ENCODE measurements at places on chromosomes 1 and 21.

DNA sequence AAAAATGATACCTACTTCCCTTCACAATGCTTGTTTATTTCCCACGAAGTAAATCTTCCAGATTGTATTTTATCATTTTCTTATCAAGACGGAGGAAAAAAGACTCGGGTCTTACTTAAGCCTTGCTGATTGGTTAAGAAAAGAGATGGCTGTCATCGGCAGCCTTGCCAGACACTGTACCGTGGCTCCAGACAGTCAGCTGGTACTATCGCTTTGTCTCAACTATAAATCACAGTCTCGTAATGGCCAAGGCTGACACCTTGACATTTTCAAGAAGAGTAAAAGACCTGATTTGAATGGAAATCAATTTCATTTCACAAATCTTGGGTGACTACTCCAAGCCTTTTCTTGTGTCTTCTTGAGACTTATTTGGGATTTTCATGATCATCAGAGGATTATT, 868.0 kb downstream of the USP25 start:
- no peak for DNase-seq

DNA sequence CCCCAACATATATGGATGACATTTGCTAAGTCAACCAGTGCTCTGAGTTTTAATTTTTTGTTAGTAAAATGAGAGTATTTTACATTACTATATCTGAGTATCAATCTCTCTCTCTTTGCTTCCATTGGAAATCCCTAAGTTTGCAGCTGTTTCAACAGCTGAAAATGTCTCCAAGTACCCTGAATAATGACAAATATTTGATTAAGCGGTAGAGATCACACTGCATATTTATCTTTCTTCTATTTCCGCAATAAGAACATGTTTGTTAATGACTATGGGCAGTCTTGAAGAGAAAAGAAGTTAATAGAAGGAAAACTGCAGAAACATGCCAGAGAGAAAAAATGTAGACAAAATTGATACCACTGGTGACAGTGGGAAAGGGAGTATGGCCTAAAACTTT, 1117.5 kb downstream of the NCAM2 start:
- no peak for DNase-seq

- DNase-seq: no peak
These were observed 6.4 kb downstream of the LAMC1 start for GRCh38 chr1:183029591-183030000.

DNA sequence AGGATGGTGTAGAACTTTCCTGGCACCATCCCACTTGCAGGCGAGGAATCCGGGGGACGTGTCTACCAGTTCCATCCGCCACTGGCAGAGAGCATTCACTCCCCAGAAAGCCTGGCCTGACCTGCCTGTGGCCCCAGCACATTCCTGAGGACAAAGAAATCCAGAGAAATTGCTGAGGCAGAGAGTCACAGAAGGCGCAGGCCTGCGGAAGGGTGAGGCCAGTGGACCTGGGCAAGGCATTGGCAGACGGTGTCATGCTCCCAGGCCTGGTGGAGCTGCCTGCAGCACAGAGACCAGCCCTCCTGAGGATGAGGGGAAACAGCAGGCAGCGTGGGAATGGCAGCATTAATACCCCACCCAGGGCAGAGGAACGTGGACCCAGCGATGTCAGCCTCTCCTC, 81.2 kb upstream of the F3 start:
- no peak for DNase-seq

GRCh38 chr1:71831646-71832045, 450.7 kb downstream of the NEGR1 start:
- DNase-seq: no peak

DNA sequence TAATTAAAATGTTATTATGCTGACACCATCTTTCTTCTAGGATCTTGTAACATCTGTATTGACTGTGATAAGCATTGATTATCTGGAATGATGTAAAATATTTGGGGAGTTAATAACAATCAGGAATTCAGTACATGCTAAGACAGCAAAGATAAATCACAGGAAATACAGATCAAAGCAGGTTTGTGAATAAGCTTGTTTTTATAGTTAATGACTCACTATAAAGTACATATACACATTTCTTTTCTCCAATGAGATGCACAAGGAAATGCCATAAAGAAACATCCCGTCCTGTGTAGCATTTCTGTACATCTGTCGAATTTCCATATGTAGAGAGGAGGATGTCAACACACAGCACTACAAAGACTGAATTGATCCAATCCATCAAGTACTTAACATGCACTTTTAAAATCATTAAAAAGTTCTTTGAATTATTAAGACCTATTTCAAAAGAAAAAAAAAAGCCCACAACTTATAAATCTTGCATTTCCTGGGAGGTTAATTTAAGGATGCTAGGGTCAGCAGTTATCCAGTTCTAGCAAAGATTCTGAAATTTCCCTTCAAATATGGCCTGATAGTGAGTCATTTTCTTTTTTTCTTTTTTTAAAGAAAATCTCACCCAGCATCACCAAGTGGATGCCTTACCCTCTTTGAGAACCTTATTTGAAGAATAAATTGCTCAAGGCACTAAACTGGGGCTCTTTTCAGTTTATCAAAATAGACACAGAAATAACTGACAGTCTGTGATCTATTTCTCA, 243.2 kb upstream of the NR5A2 start:
- DNase-seq: no peak

DNA sequence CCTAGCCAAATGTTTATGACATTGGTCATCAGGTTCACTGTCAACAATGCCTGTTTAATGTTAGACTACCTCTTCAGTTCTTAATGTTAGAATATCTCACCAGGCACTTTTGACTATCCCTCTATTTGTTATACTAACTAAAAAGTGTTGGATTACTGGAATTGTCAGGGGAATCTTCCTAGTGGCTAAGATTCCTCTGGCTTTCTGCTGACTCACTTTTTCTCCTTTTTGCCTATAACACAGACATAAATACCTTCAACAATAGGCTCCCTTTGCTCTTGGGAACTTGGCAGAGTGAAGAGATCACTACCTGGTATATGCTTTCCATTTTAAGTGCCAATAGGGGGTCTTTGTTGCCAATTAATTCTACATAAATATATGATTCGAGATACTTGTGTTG, 68.5 kb downstream of the TMEM200B start:
- DNase-seq: no peak

GRCh38 chr1:48930011-48930410, 153.3 kb upstream of the BEND5 start:
- DNase-seq: no peak

GRCh38 chr1:26124418-26125331, 13.1 kb downstream of the PDIK1L start:
- no peak for DNase-seq

- no peak for DNase-seq
These were observed 35.1 kb downstream of the GPA33 start for GRCh38 chr1:167054946-167055630.

DNA sequence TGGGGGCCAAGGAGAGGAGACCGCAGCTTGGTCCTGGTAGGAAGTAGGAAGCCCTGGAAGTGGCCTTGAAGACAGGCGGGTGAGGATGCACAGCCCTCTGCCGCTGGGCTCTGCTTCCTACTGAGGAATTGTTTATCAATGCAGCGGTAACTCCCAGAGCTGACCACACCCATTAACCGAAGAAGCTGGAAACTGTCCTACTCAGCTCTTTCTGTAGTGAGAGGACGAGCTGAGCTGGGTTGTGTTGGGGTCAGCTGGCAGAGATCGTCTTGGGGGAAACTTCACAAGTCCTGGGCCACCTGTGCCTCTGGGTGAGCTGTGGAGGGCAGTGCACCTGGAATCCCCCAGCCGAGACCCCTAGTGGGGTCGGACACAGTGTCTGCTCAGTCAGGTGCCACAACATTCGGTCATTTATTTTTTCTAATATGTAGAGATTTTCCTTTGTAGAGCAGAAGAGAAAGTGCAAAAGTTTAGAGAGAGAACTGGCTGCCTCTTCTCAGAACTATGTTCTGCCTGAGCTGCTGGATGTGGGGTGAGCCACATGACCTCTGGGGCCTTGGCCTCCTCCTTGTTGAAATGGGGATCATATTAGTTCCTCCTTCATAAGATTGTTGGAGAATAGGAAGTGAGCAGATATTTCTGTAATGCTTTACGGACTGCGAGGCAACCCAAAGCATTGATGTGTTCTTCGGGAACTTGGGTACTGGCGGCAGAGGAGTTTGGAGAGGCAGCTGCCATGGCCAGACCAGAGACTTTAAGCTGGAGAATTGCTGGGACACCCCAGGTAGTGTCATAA, 3.6 kb downstream of the NECAP2 start:
- DNase-seq: no peak

DNA sequence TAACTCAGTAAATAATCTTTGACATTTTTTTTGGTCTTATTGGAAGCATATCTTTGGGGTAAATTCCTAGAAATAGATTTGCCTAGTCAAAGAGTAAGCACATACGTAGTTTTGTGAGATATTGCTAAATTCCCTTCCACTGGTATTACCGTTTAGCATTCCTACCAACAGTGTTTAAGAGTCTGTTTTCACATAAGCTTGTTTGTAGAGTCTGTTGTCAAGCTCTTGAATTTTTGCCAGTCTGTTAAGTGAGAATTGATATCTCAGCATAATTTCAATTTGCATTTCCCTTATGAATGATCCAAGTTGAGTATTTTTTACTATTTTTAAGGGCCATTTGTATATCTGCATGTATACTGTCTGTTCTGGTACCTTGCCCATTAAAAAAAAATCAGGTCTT, 37.0 kb upstream of the MPC2 start:
- no peak for DNase-seq

GRCh38 chr1:44237721-44238457, 24.6 kb downstream of the DMAP1 start:
- peak; percentile 61 for DNase-seq

GRCh38 chr1:10529765-10530164, 55.0 kb downstream of the PEX14 start:
- DNase-seq: no peak

DNA sequence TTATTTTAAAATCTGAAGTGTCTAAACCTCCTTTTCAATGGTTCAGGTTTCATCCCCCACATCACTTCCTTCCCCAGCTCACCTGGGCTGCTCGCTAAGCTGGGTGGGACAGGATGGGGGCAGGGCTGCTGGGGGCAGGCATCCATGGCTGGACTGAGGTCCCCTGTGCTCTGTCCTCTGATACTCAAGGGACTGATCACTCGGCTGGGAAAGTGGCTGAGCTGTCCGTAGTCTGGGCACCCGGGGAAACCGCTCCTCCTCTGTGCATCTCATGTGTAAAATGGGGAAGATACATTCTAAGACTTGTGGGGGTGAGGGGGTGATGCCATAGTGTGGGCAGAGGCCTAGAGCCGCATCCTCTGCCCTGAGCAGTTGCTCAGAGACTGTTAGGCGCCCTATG, 411.2 kb downstream of the MATN1 start:
- DNase-seq: no peak

DNA sequence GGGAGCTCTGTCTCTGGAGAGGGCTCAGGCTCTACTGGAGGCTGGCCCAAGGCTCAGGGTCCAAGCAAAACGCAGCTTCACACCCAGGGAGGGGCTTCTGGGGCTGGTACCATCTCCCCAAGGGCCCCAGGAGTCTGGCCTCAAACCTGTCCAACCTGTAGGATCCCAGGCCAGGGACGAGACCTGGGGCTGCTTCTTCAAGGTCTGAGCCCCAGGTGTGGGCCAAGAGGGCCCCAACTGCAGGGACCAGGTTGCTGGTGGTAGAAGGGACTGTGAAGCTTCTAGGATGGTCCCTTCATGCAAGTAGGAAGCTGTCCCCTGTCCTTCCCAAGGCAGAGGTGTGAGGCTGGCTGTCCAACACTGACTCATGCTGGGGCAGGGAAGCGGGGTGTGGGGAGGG, 7.8 kb upstream of the MMEL1 start:
- no peak for DNase-seq

GRCh38 chr1:219928791-219929118, 398 bp upstream of the SLC30A10 start:
- DNase-seq: no peak

DNA sequence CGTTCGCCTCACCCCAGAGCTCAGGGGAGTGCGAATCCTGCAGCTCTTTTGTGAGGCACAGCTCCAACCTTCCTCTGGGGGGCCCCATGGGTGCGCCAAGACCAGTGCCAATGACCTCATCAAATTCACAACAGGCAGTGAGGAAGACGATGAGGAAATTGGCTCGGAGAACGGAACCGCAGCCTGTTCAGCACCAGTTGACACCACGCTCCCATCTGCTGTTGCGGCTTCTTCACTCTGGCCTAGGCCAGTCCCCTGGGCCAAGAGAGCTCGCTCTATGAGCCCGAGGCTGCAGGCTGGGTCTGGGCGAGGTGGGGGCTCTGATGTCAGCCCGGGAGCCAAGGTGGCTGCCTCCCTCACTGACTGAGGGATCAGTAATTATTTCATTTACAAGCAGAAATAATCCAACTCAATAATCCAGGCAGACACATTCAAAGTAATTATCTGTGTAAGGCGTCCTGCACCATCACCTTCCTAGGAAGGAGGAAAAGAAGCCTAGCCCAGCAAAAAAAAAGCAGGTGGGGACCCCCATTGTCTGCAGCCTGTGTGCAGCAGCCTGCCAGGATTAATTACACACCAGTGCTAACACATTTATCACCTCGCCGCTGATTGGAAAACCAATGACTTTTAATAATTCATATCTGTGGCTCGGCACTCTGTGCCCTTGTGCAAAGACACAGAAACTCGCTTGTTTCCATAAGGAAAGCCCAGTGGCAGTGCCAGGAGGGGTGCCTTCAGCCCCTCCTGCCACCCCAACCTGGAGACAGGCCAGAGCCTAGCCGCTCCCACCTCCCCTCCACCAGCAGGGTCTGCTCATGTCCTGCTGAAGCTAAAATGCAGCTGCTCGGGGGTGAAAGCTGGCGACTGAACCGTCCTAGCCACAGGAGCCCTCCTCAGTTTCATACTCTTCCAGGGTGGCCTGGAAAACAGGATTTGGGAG, 1.9 kb downstream of the PLEKHA6 start:
- DNase-seq: no peak

GRCh38 chr1:59928996-59929395, 2.4 kb upstream of the CYP2J2 start:
- DNase-seq: no peak

- no peak for DNase-seq
These were observed 36.0 kb downstream of the PABPC4 start for GRCh38 chr1:39540504-39541031.

DNA sequence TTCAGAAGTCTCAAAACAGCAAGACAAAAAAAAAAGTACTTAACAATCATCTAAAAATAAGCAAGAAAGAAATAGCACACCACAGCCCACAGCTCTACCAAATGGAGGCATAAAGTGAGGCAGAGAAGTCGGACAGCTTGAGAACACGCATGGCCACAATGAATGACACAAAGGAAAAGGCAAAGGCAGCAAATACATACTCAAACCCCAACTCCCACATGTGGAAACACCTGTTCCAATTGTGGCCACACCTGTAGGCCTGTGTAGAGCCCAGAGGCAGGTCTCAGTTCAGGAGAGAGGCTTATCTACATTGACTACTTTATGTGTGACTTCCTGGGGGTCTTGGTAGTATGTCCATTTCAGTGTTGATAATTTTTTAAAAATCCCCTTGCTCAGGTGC, 543.5 kb downstream of the LMO4 start:
- DNase-seq: no peak
